ENCODE measurements at places on chromosomes 2 and 18.
A peak's percentile ranks its signal among the peaks of the same experiment; 100 is the strongest.

- no peak for DNase-seq
Observed at GRCh38 chr2:72953976-72954375, 36.7 kb downstream of the EMX1 start.

DNA sequence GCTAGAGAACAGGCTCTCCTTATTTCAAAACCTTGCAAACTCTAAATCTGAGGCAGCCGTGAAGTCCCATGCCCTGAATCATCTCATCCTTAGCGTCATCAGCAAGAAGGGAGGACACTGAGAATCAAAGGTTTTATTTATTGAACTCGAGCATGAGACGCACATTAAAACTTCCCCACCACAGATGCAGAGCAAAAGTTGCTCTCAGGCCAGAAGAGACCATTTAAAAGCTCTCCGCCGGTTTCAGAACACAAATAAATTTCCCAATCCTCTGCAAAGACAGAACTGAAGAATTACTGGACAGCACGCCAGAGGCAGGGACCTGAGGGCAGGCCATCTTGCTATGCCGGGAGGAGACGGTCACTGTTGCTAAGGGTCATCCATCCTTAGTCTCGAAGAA is 1.3 kb downstream of the AMMECR1L start:
- no peak for DNase-seq

DNA sequence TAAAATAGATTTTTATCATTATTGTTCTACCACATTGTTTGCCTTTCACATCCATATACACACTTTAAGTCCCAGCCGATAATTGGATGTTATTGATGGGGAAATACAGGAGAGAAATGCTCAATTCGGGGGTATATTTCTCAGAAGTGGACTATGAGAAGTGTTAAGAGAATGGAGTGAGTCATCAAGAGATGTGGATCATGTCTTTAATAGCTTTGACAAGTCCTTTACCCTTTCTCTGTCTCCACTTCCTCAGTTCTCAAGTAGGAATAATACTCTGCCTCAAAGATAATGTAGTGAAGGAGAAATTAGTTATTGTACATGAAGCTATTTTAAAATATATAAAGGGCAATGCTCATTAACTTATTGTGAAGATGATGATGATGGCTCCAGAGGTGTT is 1017.6 kb upstream of the PIK3C3 start:
- no peak for DNase-seq

- DNase-seq, result no peak
Observed at GRCh38 chr2:29014811-29015421, 33.8 kb downstream of the TOGARAM2 start.

- DNase-seq, result peak; percentile 54
Observed at GRCh38 chr18:57772387-57772799, 30.7 kb downstream of the ATP8B1 start.

DNA sequence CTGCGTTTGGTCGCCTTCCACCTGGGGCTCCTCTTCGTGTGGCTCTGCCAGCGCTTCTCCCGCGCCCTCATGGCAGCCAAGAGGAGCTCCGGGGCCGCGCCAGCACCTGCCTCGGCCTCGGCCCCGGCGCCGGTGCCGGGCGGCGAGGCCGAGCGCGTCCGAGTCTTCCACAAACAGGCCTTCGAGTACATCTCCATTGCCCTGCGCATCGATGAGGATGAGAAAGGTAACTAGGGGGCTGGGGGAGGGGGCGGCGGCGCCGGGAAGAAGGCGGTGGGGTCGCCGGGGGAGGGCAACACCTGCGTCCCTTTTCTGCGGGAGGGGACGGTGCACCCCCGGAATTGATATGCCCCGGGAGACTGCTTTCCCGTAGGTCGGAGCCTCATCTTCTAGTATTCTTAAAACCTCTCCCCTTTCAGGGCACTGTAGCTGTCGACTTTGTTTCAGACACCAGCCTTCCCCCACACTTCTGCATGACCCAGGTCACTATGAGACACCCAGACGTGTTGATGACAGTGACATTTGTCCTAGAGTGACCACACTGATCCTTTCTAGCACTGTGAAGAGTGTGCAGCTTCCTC is 755 bp downstream of the SPAST start:
- no peak for DNase-seq

GRCh38 chr18:78632111-78632541 is 347.5 kb upstream of the SALL3 start:
- no peak for DNase-seq

GRCh38 chr2:200193791-200194190 is 112.7 kb upstream of the SPATS2L start:
- DNase-seq, result no peak

DNA sequence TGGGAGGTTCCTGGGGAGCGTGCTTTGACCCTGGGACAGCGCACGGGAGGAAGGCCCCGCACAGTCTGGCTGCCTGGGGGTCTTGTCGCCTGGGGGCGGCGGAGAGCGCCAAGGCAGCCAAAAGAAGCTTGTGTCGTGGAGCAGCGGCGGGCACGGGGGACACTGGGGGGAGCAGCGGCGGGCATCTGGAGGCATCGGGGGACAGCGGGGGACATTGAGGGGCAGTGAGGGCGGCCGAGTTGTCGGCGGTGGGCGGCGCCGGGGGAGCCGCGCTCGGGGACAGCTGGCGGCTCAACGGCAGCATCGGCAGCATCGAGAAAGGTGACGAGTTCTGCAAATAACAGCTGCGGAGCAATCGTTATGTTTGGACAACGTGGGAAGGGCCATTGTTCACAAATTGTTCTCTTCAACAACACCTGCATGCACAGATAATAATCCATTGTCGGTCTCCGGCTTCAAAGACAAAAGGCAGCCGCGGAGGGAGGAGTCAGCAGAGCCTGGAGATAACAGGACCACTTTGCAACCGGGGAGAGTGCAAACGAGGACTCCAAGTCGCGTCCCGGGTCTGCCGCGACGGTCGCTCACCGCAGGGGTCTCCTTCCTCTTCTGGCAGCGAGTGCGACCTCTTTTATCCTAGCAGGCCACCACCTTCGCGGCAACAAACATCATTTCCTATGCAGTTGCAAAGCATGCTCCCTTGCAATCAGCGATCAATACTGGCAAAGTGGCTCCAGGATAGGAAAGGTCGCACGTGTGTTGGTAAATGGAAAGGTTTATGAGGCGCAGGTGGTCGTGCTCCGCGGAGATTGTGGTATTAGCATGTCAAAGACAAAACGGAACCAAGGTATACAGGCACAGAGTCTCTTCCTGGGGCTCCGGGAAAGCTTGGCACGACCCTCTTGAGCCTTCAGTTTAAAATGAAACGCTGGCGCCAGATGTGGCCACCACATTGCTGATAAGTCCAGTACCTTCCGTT is 132.3 kb upstream of the DLX2 start:
- peak; percentile 93 for DNase-seq

DNA sequence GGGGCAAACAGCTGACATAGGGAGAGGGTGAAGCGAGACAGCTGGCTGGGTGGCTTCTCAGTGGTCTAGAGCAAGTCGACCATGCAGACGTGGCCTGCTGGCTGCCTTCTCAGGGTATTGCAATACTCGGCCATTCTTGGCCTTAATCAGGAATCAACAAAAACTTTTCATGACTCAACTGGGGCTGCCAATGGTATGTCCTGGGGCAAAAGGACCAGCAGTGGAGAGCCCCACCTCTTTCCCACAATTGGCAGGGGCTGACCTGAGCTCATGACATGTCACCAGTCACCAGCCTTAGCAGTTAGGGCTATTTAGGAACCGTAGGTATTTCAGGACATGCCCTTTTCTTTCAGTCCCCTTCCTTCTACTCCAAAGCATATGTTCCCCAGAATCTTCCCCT is 19.1 kb downstream of the PLA2R1 start:
- no peak for DNase-seq

GRCh38 chr2:152062125-152063091 is 36.4 kb downstream of the CACNB4 start:
- DNase-seq, result no peak

DNA sequence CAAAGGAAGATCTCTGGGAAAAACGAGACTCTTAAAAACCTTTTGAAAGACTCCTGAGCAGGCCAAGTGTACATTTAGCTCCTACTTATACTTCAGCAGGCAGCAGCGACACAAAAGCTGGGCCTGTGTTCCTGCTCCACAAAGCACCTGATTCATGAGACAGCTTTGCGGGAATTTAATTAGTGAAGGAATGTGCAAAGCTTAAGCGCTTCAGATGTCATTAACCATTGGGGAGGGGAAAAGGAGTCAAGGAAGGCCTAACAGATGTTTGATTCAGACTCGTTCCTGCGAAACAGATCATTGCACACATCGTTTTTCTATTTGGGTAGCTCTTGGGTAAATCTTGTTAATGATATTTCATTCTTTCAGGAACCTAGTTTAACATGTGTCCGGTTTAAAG is 125.9 kb downstream of the MAIP1 start:
- DNase-seq, result no peak

GRCh38 chr2:165837122-165837521 is 43.1 kb upstream of the GALNT3 start:
- DNase-seq, result peak; percentile 43

DNA sequence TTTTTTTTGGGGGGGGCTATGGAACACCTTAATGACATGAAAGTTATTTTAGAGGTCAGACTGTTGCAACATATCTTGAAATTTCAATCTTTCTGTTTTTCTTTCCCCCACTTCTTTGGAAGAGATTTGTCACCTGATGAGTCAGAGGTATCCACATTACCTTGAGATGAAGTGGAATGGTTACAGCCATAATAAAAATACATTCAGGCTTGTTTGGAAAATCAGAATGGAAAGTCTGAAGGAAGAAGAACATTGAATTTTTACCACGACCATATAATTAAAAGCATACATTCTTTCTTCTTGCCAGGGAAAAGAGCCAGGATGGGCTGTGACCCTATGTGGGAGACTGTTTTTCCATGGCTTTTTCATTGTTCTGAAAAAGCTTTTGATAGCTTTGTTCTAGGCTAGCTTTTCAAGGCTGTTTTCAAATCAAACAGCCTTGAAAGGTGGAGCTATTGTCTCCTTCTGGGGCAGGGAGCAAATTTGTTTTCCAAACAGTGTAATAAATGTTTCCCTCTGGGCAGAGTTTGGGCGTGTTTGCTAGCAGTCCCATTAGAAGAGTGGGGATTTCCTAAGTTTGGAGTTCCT is 2.3 kb upstream of the GTF3C3 start:
- no peak for DNase-seq

- no peak for DNase-seq
Observed at GRCh38 chr2:69676146-69676545, 32.6 kb upstream of the AAK1 start.

DNA sequence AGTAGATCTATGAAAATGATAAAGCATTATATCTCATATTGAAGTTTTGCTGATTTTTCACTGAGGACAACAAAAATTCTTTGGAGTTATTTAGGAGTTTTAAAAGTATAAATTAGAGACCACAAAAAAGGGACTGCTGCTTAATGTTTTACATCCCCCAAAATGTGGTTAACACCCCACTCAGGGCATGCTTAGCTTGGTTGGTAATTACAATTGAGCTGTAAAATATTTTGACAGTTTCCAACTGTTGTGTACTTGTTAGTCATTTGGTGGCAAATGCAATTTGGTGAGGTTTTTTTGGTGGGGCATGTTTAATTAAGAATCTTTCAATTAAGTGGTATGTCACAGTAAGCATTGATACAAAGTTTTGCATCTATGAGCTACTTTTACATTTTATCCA is 137.3 kb upstream of the OTX1 start:
- DNase-seq, result no peak

GRCh38 chr2:238449241-238449640 is 22.5 kb downstream of the ASB1 start:
- no peak for DNase-seq

- DNase-seq, result no peak
Observed at GRCh38 chr18:30457156-30457555, 585.4 kb downstream of the DSC3 start.

DNA sequence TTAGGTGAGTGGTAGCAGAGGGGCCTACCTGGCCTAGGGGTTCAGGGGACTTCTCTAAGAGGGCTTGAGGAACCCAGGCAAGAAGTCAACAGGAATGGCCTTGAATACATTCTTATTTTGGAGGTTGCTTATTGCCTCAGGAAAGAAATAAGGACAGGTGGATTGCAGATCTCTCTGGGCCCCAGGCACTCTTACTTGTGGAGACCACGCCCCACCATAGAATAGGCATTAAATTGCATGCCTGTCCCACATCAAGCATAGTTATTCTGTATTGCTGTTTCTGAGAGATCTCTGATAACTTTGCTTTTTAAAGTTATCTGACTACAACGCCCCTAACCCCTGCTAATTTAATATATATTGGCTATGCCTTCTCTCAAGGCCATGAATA is 68.0 kb upstream of the SP3 start:
- no peak for DNase-seq

GRCh38 chr2:160051371-160051800 is 11.0 kb downstream of the PLA2R1 start:
- DNase-seq, result no peak

DNA sequence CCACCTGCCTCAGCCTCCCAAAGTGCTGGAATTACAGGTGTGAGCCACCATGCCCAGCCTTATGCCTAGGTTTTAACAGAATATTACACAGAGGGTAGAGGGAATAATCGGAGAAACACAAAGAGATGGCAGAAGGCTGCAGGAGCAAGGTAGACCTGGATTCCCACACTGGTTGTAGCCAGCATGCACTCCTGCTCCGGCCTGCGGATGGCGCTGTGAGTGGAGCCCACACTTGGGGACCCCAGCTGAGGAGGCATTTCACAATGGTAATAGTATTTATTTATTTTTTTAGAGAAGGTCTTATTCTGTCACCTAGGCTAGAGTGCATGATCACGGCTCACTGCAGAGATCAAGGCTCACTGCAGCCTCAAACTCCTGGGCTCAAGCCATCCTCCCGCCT is 38.8 kb upstream of the DARS1 start:
- DNase-seq, result no peak

DNA sequence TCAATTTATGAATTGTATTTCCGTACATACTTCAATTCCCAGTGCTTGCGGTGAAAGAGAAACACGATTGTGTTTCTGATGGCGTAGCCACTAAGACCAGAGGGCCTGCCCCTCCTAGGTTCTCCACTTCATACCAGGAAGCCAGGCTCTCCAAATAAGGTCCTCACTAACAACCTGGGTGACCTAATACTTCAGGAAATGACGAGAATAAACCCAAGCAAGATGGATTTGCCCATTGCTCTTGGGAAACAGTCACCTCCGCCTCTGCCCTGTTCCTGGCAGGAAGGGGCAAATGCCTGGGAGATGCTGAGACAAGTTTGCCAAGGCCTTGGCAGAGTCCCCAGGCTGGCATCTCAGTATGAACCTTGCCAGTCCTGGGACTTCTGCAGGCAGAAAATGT is 41.8 kb downstream of the TTC32 start:
- no peak for DNase-seq

- no peak for DNase-seq
Observed at GRCh38 chr2:7573166-7573825, 656.1 kb downstream of the RNF144A start.

GRCh38 chr18:32019251-32019948 is 775 bp downstream of the RNF125 start:
- peak; percentile 78 for DNase-seq

GRCh38 chr2:169980001-169980400 is 152.7 kb downstream of the UBR3 start:
- DNase-seq, result no peak

DNA sequence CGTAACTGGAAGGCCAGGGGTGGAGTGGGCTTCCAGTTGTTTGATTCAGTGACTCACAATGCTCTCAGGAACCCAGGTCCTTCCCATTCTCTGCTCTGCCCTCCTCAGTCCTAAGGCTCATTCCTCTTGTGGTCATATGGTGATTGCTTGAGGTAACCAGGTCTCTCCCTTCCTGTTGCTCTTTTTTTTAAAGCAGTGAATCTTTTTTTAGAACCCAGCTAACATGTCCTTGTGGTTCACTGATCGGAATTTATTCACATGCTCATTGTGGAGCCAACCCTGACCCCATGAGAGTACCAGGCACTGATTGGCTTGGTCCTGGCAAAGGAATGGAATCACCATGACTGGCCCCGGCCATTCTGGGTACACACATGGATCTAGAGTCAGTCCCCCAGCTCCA is 7.4 kb downstream of the THNSL2 start:
- no peak for DNase-seq

GRCh38 chr18:30081122-30081521 is 961.4 kb downstream of the DSC3 start:
- DNase-seq, result peak; percentile 55
